ENCODE measurements at places on chromosomes 13 and 19. TPM values are rescaled to one million over a fixed set of nuclear protein-coding genes. Genes with fewer than 3 reads are reported as not detected.

The CLEC17A gene
- not detected for total RNA-seq

The PRR22 gene
- 2.0 TPM for total RNA-seq

The SH2D3A gene
- 57.8 TPM for total RNA-seq

The ERICH4 gene
- total RNA-seq, result not detected

The ZNF527 gene
- total RNA-seq, result 2.5 TPM

The SIGLEC5 gene
- not detected for total RNA-seq

The OR4F17 gene
- not detected for total RNA-seq

The DPF1 gene
- 3.8 TPM for total RNA-seq

The COMP gene
- total RNA-seq, result not detected

Data from foreskin keratinocyte (primary cell).